ENCODE measurements at places on chromosomes 2 and 18.

DNA sequence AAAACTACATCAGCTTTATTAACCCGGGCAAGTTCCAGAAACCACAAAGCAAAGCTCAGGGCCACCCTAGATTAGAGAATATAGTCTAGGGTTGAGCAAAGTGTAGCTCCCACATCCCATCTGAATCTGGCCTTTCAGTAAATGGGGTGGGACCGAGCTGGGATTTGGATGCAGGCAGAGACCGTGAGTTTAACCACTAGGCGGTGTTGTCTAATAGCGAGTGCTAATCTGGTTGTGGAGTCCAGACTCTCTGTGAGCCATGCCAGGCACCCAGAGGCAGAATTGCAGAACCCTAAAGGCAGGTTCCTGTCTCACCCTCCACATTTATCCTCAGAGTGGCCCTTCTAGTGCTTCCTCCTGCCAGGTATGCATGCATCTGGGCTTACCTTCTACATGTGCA lies 435.9 kb downstream of the TSN start:
- DNase-seq, result no peak

DNA sequence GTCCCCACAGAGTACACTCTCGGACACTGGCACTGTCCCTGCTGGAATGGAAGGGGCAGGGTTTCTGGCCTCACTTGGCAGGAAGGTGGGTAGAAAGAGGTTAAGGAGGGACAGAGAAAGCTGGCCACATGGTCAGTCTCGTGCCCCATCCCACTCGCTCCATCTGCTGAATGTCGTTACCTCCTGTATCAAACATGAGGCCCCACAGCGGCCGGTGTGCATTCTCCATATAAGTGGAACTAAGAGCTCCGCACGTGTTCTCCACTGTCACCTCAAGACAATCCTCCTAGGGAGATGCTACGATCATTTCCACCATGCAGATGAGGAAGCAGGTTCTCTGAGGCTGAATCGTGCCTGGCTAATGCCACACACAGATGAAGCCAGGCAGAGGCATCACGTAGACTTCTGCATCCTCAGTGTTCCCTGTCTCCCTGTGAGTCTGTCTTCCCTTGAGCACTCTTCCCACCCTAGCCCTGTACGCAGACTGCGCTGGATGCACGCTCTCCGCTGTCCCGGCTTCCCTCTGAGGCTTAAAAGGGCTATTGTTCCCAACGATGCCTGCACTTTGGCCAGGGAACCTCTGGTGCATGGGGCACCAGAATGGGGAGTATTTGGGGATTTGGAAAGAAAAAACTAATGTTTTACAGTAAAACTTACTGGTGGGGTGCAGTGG lies 35.1 kb downstream of the MAL start:
- DNase-seq, result no peak

GRCh38 chr2:174117951-174118930 lies 130.1 kb downstream of the OLA1 start:
- no peak for DNase-seq

DNA sequence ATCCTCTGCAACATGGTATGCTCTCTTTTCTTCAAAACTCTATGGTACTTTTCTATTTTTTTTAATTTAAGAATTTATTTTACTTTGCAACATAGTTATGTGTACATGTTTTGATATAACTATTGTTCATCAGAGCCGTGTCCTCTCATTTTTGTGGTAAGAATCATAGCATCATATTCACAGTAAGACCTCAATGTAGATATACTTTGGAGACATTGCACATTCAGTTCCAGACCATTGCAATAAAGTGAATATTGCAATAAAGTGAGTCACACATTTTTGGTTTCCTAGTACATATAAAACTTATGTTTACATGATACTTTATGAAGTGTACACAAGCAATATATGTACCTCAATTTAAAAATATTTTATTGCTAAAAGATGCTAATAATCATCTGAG lies 22.7 kb upstream of the LINC00305 start:
- DNase-seq, result no peak

DNA sequence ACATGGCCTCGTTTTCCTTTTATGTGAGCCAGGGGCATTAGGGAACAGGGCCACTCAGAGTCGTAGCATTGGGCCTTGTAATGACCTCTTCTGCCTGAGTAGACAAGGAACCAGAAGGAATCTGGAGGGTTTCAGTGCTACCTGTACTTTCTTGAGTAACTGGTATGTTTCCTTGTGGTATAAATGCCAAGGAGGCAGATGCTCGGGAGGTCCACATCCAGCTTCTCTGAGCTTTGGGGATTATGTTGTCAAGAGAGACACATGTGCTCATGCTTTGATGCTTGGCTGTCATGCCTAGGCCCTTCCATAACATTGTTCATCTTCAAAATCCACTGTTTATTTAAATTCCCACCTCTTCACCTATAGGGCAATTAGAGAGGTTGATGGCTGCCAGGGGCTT lies 26.3 kb downstream of the FOSL2 start:
- DNase-seq, result no peak

- DNase-seq, result no peak
Measured at GRCh38 chr2:69113627-69114026, 100.6 kb downstream of the ANTXR1 start.

Measured in upper lobe of left lung (tissue), 6 donors.